ENCODE measurements at places on chromosomes 11 and 22.

GRCh38 chr11:15726221-15726746 is 611.6 kb downstream of the INSC start:
- no peak for DNase-seq

DNA sequence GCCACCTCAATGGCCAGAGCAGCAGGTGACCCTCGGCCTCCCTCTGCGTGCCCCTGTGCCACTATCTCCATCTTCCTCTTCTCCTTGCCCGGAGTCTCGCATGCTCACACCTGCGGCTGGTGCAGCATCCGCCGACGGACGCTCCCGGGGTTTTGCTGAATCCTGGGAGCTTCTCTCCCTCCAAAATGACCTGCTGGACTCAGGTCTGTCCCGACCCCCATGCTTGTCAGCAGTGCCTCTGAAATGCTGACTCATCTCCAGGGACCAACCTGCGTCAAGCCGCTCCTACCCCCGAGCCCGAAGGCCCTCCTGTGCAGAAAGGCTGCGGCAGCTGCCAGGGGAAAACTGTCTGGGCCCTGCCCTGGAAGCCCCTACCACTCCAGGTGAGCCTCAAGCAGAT is 58.4 kb downstream of the CELSR1 start:
- DNase-seq: no peak

GRCh38 chr11:91912322-91912721 is 312.3 kb upstream of the FAT3 start:
- no peak for DNase-seq

DNA sequence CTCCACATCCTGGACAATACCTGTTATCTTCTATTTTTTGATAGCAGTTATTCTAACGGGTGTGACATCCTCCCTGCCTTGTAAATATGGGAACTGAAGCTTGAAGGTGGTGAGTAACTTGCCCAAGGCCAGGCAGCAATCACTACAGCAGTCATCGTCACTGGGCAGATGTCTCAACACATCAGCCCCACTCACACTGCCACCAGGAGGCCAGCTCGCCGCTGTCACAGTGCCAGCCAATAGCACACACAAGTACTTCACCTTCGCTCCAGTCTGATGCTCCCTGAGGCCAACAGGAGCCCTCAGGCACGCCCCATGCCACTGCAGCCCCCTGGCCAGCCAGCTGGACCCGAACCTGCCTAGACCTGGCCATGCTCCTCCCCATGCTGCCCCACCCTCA is 4.9 kb upstream of the TTLL1 start:
- DNase-seq: peak; percentile 63

DNA sequence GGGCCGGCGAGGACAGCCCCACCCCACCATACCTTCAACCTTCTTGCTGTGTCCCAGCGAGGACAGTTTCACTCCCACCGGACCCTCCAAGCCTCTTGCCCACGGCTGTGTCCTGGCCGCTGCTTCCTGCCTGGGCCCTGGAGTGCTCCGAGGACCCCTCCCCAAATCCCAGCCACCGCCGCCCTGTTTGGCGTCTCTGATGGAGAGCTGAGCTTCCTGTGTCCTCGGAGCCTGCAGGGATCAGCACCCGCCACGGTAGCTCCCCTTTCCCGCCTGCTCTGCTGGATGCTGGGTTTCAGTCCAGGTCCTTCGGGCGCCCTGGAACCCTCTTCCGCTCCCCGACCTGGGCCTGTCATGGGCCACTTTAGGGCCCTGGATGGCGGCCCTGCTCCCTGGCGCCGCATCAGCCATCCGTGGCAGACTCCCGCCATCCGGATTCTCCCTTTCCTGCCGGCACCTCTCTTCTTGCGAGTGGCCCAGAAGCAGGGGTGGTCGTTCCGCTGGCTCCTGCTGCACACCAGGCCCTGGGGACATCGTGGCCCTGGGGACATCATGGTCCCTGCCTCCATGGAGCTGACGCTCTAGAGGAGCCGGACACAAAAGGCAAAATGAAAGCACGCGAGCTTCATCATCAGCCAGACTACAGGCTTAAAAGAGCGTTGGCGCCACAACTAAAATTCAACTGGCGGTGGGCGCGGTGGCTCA is 34.3 kb upstream of the GAL start:
- peak; percentile 53 for DNase-seq

DNA sequence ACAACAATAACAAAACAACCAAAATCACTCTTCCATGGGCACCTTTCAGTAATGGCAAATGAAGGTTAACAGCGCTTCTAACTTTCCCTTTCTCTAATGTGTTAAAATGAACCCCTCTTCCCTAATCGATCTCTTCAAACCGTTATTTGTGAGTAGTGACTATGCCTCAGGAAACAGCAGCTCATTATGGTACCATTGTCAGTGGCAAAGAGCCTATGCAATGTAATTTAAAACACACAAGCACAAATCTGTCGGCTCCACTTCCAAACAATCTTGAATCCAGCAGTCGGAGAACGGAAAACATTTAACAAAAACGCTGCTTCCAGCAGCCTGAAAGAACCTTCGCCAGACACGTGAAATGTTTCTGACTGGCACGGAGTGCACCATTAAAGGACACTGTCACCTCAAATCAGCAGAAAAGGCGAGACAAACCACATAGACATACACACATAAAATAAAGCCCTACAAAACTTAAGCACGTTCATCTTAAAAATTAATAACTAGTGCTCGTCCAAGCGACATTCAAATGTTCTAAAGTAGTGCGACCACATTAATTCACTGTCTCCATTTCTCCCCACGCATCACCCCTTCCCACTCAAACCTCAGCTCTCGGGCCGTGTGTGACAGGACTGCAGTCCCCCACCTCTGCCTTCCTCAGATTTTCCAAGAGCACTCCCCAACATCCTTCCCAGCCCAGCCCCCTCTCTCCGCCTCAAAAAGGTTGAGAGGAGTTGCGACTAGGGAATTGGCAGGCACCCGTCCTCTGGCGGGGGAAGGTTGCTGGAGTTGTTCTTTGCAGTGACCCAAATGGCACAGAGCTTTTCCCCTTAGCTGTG is 748 bp downstream of the RAB30 start:
- peak; percentile 48 for DNase-seq

DNA sequence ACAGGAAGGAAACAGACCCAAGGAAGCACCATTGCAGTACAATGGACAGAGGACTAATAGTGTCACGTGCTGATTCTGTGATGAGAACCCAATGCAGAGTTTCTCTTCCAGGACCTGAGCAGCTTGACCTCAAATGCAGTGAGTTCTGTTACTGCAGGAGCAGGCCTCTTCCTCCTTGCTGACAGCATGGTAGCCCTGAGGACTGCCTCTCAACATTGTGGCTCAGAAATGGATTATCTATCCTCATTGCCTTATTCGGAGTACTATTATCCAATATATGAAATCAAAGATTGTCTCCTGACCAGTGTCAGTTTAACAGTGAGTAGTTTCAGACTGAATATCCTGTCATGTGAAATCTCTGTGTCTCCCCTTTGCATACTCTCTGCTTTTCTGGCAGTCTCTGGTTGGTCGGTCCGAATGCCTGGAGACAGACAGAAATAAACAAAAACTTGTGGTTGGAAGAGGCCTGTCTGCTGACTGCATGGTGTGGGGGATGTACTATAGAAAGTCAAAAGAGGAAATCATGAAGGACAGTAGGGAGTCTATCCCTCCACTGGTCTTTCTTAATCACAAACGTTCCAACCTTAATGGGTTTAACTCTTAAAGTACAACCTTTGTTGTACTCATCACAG is 6.9 kb upstream of the MS4A14 start:
- DNase-seq: no peak

GRCh38 chr11:65013130-65013887 is 651 bp upstream of the ARL2 start:
- DNase-seq: peak; percentile 92

DNA sequence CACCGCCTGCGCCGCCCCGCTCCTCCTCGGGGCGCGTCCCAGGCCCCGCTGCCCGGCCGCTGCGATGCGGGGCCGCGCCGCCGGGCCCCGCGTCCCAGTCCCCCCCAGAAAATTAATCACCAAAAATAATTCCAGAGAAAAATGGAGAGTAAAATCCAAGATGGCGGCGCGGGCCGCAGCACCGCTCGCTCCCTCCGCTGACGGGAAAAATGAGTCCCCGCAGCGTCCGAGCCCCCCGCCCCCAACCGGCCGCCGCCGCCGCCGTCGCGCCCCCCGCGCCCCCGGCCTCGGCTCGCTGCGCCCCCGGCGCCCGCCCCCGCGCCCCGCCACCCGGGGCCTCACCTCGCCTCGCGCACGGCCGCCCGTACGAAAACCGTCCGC is at the start of gene KMT5B:
Gene KMT5B (minus strand): TSS at position 162 of the 381 bp plus-strand sequence. CDS start 23,220 bp downstream, outside the sequence.
- DNase-seq: no peak

Measured in D341Med (cell line).